Activated naive CD8-positive, alpha-beta T cell treated with anti-CD3 and anti-CD28 coated beads, Interleukin-2, amount 10 ng/mL, durations not matched to agents 7 days and 5 days (primary cell): ENCODE measurements at places on chromosomes 7 and 10.

DNA sequence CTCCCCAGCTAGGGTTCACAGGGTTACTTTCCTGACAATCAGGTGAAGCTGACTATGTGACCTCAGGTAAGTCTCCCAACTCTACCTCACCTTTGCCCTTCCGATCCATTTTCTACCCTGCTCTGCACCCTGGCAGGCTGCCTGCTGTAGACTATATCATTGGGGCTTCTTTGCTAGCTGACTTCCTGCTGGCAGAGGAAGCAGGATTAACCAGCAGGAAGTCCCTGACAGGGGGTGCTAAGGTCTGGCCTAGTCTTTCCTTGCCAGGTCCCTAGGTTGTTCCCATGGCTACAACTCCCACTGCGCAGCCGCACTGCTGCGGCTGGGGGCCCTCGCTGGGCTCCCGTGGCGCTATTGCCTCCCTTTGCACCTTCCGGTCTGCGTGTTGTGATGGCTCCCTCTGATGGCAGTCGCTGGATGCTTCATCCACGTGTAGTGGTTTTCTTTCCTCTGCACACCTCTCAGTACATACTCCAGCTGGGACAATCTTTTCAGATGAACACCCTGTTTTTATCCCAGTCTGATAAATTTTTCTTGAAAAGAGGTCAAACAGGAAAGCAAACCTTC, 365.9 kb downstream of the REEP3 start:
- no peak overlapping the region for H3K4me3 ChIP-seq
- no peaks in the 10 kb centered on the region for H3K4me1 ChIP-seq
- no peak overlapping the region for H3K27ac ChIP-seq
- H3K27me3 ChIP-seq, result no peaks in the 10 kb centered on the region

- peaks cover 56% of the 10 kb centered on the region for H3K36me3 ChIP-seq
- H3K4me1 ChIP-seq, result peaks cover 44% of the 10 kb centered on the region
Measured at GRCh38 chr10:7320072-7320471, 90.8 kb downstream of the SFMBT2 start.

- no peak for DNase-seq
- H3K4me1 ChIP-seq, result peaks cover 24% of the 10 kb centered on the region
- H3K27me3 ChIP-seq, result peaks cover 15% of the 10 kb centered on the region
- H3K4me3 ChIP-seq, result no peak overlapping the region
Measured at GRCh38 chr10:3425716-3426115, 253.1 kb upstream of the PITRM1 start.

DNA sequence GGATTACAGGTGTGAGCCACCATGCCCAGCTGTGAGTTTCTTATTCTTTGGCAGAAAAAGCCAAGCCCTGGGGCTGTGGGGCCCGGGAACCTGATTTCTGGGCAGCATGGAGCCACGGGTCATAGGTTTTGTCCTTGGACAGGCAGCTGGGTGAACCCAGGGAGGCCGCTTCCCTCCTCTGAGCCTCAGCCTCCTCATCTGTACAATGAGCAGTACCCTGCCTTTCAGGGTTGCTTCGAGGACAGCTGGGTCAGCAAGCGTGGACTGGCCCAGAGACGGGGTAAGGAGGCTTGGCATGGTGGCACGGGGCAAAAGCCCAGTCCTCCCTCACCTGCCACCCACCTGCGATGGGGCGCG, 84.1 kb upstream of the GNA12 start:
- H3K27ac ChIP-seq, result no peak overlapping the region
- H3K4me1 ChIP-seq, result no peaks in the 10 kb centered on the region
- no peaks in the 10 kb centered on the region for H3K27me3 ChIP-seq
- H3K4me3 ChIP-seq, result no peak overlapping the region
- peak; percentile 15 for DNase-seq

- H3K4me3 ChIP-seq, result no peak overlapping the region
- no peak overlapping the region for H3K27ac ChIP-seq
- peaks cover 18% of the 10 kb centered on the region for H3K36me3 ChIP-seq
Measured at GRCh38 chr10:73405556-73405955, 8.3 kb downstream of the ANXA7 start.

GRCh38 chr10:15310776-15311568, 60.1 kb downstream of the FAM171A1 start:
- H3K4me1 ChIP-seq, result peaks cover 2% of the 10 kb centered on the region
- H3K4me3 ChIP-seq, result no peak overlapping the region
- DNase-seq, result no peak
